Left ventricle myocardium superior (tissue), 1 donor: ENCODE measurements at places on chromosomes 3 and 15.
A peak's percentile ranks its signal among the peaks of the same experiment; 100 is the strongest.

- no peak for DNase-seq
These were observed 32.5 kb downstream of the DCUN1D1 start for GRCh38 chr3:182947888-182948287.

GRCh38 chr3:11671648-11672100 is 28.0 kb upstream of the VGLL4 start:
- DNase-seq, result peak; percentile 39

- DNase-seq, result no peak
These were observed 47.8 kb downstream of the CCDC54 start for GRCh38 chr3:107425033-107425432.

DNA sequence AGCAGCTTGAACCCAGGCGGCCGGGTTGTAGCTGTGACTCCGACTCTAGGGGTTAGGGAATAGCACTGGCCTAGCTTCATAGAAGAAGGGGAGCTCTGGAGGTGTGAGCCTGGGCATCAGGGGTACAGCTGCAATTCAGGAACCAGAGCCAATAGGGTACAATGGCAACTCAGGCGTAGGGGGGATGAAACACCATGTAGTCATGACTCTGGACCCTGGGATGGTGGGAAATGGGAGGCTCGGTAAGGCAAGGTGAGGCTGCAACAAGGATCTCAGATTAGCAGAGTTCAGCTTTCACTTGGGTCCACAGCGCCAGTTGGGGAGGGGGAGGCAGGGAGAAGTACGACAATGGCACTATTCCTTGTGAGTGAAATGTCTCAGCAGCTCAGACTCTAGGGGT is 210.2 kb upstream of the LYSMD4 start:
- DNase-seq, result no peak

- no peak for DNase-seq
These were observed 48.8 kb downstream of the PDE8A start for GRCh38 chr15:85030301-85030929.

DNA sequence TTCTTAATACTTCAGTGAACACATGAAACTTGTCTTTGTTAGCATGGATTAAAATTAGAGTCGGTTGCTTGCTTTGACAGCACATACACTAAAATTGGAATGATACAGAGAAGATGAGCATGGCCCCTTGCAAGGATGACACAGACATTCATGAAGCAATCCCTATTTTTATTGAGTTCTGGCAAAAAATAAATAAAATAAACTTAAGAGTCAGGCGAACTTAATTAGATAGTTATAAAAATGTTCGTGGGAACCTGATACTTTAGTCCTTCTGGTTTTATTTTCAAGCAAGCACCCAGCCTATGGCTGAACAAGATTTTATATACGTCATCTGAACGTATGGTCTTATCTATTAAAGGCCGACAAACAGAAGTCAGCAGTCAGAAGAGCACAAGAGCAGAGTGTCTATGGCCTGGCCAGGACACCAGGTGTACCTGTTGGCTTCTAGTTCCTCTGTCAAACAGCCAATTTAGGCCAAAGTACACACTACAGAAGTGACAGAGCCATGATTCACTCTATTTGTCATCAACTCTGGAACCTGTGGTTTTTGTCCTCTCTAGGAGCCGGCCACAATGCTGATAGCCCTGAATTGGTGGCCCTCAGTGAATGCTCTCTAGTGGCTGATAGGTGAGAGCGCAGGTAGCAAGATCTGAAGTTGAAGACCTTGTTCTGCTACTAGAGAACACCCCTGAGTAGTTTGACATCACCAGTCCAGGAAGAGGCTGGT is 64.3 kb downstream of the LEO1 start:
- DNase-seq, result no peak

DNA sequence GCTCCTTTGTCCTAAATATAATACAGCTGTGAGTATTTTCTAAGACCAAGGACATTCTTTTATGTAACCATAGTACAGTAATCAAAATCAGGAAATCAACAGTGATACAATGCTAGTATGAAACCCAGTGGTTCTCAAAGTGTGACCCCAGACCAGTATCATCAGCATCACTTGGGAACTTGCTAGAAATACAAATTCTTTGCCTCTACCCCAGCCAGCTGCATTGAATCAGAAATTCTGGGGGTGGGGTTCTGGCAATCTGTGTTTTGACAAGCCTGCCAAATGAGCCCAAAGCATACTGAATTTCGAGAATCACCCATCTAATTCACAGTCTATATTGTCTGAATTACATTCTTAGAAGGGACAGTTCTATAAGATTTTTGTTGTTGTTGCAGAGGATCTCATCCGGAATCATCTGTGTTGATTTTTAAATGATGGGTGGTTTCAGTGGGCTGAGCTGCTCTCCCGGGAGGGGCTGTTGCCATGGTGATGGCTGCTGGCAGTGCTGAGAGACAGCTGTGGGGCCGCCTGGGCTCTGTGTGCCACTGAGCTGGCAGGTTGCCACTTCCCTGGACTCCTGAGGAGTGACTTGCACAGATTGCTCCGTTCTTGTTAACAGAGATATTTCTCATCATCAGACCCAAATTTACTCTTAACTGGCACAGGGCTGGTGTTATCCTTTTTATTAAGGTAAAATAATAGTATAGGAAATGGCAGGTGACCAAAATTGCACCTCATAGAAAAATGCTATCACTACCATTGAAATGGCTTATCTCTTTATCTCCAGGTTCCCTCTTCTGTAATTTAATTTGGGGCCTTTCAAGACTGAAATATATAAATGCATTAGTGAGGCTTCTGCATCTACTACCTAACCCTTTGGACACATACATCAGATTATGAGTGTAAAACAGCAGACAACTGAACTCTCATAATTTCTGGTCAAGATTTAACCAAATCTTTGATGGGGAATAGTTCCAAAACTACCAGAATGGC is 56.5 kb downstream of the NEK11 start:
- peak; percentile 62 for DNase-seq

- DNase-seq, result no peak
These were observed 13.1 kb upstream of the SLC27A2 start for GRCh38 chr15:50168783-50169411.

- DNase-seq, result no peak
These were observed 207.8 kb downstream of the MTHFS start for GRCh38 chr15:79689030-79689429.

DNA sequence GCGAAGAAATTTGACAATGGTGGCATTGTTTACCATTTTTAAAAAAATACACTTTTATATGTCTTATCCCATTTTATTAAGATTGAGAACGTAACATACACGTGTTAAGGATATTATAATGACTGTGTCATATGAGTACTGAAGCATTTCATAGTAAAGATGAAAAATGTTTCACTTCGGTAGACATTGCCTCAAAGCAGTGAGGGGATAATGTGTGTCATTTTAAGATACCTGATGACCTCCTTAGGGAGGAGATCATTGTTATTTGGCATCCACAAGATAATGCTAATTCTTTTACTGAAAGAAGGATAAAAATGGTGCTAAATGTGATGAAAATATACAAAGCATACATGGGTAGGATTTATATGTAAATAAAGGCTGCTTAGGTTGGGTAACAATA is 107.3 kb downstream of the STAC start:
- no peak for DNase-seq

DNA sequence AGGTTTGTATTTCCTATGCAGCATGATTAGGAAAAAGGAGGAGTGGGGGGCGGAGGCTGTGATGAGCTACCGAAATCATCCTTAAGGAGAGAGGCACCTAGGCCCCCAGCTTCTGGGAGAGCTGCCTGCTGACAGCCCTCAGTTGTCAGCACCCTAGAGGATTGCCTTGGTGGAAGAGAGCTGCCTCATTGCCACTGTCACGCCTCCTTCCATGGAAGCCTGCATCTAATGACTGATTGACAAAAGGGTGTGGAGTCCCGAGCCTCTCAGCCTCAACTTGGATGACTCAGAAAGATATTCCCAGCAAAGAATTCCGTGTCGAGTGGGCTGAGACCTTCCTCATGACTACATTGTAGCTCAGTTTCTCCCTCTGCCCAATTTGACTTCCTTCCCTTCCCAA is 320.4 kb upstream of the PROK2 start:
- DNase-seq, result no peak

- DNase-seq, result no peak
These were observed 46.8 kb downstream of the CHDH start for GRCh38 chr3:53799338-53799865.

GRCh38 chr3:103002425-103003176 is 567.8 kb downstream of the ZPLD1 start:
- DNase-seq, result no peak

GRCh38 chr15:79185199-79185598 is 94.6 kb upstream of the RASGRF1 start:
- no peak for DNase-seq

- no peak for DNase-seq
These were observed 21.4 kb upstream of the NR2C2 start for GRCh38 chr3:14925729-14926591.

DNA sequence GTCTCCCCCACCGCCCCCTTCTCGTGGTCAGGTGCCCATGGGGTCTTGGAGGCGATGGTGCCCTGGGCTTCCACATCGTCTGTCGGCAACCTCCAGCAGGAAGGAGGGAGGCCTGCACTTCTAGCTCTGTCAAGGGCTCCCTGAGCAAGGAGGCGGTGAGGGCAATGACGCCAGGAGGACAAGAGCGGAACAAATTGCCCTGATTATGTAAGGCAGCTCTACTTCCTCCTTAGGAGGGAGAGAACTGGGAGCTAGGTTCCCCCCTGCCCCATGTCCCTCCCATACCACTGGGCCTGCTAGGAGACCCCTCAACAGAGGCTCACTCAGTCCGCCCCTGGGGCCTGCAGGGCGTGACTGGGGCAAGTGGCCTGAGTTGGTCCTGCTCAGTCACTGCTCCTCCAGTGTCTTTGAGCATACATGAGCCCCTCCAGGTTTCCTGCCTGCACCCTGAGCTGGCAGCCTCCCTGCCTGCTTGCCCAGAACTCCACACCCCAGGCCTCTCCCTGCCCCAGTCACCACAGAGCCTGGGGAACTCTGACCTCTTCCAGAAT is 56.1 kb downstream of the CACNA2D2 start:
- no peak for DNase-seq

DNA sequence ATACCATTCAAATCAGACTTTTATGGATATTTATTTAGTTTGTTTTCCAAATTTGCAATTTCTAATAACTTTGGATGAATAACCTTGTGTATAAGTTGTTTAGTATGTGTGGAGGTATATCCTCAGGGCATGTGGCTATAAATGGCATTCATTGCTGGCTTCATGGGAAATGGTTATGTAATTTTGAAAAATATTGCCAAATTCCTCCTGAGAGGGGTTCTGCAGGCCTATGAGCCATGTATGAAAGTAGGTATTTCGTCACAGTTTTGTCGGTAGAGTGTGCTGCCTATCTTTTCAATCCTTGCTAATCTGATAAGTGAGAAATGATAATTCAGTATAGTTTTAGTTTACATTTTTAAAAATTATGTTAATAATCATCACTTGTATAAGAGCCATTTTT is 256.4 kb upstream of the ZNF385D start:
- DNase-seq, result no peak

DNA sequence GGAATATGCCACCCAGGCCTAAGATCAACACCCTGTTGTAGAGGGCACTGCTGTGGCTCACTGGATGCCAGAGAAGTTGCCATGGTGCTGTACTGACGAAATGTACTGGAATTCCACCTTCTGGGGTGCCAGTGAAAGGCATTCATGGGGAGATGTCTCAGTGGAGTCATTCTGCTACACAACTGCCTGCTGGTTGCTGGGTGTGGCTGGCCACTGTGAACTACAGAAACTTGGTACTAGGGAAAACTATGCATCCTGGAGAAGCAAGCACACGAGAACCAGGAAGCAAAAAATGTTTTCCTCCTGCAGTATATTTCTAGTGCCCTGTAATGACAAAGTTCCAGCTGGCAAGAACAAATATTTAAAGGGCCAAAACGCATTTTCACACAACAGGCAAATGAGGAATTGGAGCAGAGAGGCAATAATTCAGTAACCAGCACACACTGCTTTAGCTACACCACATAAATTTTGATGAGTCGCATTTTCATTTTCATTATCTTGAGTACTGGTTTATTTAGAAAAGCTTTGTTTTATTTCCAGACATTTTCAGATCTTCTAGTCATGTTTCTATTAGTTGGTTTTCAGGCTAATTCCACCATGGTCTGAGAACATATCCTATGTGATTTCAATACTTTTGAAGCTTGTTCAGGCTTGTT is 18.3 kb upstream of the RFX7 start:
- DNase-seq, result no peak

- DNase-seq, result peak; percentile 55
These were observed 1.5 kb downstream of the DUSP7 start for GRCh38 chr3:52054661-52055511.

GRCh38 chr3:29242296-29242695 is 38.6 kb upstream of the RBMS3 start:
- DNase-seq, result no peak

DNA sequence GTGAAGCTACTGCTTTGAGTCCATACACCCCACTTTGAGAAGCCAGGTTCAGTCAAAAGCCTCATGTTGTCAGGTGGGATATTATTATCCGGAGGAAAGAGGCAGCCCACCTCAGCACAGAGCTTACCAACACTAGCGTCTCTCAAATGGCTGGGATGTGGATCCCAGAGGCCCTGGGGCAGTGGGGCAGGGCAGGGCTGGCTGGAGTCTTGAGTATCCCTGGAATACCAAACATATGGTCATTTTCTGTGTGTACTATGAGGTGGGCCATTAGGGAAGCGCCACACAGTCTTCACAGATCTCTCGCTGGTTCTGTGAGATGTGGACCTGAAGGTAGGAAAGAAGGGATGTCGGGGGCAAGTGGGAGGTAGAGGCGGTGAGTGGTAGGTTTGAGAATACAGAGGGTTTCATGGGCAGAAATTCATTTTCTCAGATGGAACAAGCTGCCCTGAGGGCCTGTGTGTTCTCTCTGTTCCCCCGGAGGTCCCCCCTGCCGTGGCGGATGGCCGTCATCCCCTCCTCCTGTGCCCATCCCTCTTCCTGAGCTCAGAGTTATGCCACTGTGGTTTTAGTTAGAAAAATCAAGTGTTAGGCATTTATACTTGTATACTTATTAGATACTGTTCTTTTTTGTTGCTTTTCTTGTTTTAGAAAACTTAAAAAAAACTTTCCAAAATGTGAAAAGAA is 66.4 kb downstream of the USP13 start:
- no peak for DNase-seq

DNA sequence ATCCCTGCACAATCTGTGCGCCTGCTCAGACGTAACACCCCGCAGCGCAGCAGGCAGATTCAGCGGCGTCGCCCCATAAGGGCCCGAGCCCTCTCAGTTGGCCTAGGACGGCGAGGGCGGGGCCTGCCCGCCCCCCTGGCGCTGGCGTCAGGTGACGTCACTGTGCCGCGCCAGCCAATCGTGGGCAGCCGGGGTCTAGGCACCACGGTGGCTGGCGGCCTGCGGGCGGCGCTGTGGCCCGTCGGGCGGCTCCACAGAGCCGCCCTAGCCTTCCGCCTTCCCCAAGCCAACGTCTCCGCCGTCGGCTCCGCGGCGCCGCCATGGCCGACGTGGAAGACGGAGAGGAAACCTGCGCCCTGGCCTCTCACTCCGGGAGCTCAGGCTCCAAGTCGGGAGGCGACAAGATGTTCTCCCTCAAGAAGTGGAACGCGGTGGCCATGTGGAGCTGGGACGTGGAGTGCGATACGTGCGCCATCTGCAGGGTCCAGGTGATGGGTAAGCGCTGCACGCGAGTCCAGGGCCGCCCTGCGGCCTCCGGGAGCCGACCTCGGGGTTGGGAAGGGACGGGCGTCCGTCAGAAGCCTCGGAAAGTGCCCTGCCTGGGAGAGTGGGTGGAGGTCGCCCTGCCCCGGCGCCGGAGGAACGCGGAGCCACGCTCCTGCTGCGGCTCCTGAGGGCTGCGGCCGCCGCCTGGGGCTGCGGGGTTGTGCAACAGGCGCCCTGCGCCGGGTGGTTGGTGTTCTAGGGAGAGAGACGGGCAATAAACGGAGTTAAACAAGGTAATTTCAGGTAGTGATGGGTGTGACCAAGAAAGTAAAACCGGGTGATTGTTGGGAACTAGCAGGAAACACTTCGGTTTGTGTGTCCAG is at the start of gene RNF7:
Gene RNF7 (plus strand): TSS at position 277 of the 869 bp plus-strand sequence. CDS start 44 bp downstream, at position 321.
- DNase-seq, result peak; percentile 98

- DNase-seq, result no peak
These were observed 67.5 kb upstream of the SETMAR start for GRCh38 chr3:4235690-4236089.
